ENCODE measurements at places on chromosomes 1 and 21.

- no peak for DNase-seq
These were observed 80.3 kb downstream of the SCMH1 start for GRCh38 chr1:41161846-41162245.

- DNase-seq, result no peak
These were observed 15.4 kb upstream of the COA6 start for GRCh38 chr1:234357831-234358230.

DNA sequence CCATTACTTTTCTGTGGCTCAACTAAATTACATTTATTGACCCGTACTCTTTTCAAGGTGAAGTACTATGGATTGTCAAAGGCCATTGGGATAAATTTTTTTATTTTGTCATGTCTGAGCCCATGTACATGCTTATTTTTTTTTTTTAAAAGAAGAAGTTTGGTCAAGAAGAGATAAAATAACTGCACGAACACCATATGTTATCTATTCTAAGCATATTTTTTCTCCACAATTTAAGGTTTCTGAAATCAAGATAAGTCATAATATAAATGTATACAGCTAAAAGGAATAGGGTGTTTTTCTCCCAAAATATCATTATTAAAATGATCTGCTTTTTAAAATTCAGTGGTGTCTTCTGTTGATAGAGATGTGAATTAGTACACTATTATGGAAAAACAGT, 35.0 kb upstream of the SH2D1B start:
- no peak for DNase-seq

DNA sequence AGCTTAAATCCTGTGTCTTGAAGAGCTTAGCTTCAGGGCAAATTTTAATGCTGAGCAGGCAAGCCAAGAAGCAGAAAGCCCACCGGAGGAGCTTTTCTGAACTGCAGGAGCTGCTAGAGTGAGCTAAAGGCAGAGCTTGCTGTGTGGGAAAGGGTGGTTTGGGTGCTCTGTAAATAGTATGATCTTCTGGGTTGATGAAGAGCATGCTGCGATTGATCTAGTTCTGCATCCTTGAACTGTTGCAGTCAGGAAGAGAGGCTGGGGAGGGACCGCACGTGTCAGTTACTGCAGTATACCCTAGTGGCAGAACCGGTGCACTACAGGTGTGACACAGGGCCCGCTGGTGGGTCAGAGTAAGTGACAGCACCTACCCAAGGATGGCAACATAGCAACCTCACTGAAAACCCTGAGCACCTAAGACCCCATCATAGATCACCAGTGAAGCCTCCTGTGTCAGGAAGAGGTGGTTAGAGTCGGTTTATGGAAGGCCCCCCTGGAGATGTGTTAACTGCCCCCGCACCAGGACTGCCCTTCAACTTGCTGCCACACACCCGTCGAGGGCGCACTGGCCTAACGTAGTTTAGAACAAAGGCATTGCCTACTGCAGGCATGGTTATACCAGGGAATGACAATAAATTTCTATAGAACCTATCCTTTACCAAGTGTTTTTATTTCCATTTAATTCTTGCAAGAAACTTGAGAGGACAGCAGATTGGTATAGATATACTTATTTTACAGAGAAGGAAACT, 146.0 kb upstream of the KIAA0040 start:
- peak; percentile 53 for DNase-seq

DNA sequence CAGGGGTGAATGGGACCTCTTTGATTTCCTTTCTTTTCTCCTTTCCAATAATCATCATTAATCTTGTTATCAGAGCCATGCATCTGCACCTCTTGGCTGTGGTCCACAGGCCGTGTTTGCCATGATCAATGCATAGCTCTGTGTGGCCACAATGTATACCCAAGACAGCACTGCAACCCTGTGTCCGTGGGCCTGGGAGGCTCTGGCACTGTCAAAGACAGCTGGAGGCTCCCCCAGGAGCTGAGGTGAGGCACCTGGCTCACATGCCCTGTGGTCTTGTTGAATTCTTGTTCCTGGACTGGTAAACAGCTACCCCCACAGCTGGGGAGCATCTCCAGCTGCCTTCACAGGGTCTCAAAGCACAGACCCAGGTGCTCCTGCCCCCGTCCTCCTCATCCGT, 67.2 kb upstream of the SELENON start:
- DNase-seq, result no peak

- DNase-seq, result no peak
These were observed 12.9 kb downstream of the OR2T6 start for GRCh38 chr1:248388426-248388825.

DNA sequence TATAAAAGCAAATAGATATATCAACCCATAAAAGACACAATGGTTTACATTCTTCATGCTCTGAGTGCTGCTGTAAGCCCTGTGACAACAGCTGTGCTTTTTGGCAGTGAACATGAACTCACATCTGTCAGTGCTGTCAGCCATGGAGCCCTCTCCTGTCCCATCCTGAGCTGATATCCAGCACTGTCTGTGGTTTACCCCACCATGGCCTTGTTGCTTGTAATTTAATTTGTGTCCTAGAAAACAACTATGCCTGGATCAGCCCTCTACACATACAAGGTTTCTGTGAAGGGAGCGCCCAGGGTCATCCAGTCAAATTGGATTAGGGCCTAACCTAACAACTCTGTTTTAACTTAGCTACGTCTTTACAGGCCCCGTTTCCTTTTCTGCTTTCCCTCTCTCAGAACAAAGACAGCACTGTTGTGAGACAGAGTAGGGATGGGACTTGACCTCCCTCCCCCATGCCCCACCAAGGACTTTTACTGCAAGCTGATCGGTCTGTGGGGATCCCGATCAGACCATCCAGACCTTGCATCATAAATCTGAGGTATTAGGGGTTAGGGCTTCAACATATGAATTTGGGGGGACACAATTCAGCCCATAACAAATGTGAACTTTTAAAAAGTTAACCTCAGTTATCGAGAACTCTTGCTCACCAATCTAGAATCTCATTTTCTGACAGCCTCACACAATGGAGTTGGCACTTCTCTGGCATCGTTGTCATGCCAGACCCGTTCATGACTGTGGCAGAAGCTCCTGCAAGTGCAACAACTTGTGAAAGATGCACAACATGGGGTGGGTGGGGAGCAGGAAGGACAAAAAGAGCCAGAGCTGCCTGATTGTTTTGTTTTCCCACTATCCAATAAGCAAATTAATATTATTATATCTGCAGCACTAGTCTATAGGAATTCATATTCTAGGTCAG, 16.4 kb upstream of the SLC44A3 start:
- no peak for DNase-seq

GRCh38 chr1:67785847-67786753, 47.2 kb downstream of the GNG12 start:
- no peak for DNase-seq

DNA sequence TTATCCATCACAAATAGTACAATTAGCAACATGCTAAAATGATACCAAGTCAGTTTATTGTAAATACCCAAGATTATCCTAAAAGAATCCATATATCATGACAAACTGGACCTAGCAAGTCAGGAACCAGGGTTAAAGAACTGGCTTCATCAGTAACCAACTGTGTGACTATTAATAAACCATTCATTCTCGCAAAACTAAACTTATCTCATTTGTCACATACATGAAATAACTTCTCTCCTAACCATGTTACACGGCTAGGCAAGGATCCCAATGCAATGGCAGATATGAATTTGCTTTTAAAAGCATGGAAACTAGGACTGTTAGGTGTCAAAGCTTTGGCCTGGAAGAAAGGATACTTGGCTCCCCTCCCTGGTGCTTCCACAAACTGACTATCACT, 29.4 kb downstream of the CYP2J2 start:
- DNase-seq, result no peak

DNA sequence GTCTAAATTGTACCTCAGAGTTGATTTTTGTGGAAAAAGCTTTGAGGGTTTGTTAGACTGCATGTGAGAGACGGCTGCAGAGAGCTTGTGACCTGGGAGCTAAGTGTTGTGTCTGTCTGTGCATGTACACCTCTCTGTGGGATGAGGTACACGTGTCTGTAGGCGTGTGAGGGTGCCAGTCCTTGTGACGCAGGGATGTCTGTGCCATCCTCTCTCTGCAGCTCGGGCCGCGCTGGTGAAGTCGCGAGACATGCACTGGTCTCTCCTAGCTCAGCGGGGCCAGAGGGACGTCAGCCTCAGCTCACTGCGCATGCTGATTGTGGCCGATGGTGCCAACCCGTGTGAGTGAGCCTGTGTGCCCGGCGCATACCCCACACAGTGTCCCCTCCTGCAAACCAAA, 66.6 kb downstream of the S100B start:
- no peak for DNase-seq

DNA sequence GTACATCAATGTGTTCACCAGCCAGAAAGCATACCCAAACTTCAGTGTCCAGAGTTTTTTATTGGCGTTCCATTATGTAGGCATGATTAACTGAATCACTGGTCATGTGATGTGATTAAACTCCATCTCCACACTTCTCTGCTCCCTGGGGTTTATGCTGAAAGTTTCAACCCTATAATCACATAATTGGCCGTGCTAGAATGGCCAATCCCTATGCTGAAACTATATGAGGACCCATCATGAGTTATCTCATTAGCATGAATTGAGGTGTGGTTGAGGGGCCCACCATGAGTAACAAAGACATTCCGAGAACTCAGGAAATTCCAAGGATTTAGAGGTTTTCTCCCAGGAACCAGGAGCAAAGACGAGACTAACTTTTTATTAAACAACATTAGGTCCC, 31.8 kb upstream of the FBXO28 start:
- DNase-seq, result no peak

GRCh38 chr1:151966061-151966460, 27.6 kb downstream of the S100A10 start:
- no peak for DNase-seq

DNA sequence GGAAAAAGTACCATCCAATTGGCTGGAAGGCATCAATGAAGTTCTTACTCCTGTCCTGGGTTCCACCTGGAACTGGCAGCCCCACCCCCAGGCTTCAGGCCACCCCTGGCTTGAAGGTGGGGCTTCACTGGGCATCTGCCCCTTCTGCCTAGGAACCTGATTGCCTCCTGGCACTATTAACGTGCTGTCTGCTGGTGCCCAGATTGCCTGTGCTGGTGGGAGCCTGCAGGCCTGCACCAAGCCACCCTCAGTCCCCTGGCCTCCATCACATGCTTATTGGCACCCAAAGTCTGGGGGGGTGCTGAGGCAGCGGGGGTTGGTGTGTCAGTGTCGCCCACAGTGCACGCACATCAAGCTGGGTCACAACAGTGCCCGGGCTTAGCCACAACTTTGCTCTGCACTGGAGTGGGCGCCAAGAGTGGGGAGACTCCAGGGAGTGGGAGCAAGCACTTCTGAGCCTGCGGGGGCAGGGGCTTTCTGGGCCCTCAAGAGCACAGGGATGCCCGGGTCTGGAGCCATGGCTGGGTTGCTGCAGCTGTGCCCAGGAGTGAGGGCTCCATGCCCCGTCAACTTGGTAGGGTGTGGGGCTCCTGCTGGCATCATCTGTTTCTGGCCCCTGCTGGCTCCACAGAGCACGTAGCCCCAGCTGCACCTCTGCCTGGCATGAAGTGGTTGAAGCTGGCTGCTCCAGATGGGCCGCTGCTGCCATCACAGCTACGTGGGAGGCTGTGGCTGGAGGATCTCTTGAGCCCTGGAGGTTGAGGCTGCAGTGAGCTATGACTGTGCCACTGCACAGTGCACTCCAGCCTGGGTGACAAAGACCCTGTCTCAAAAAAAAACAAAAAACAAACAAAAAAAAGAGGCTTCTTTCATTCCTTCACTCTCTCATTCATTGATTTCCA, 4.1 kb upstream of the LSM10 start:
- DNase-seq, result no peak

DNA sequence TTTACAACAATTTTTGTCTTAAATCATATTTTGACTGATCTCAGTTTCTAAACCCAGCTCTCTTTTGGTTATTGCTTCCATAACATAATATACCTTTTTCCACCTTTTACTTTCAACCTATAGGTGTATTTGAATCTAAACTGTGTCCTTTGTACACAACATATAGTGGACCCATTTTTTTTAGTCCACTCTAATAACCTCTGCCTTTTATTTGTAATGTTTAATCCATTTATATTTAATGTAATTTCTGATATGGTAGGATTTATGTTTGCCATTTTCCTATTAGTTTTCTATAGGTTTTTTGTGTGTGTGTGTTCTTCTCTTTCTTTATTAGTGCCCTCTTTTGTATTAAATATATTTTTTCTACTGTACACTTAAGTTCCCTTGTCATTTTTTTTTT, 22.4 kb upstream of the SLAMF1 start:
- no peak for DNase-seq

- DNase-seq, result no peak
These were observed 33.4 kb downstream of the TLR5 start for GRCh38 chr1:223109581-223110026.

- DNase-seq, result no peak
These were observed 4.9 kb downstream of the RD3 start for GRCh38 chr1:211487082-211487481.

DNA sequence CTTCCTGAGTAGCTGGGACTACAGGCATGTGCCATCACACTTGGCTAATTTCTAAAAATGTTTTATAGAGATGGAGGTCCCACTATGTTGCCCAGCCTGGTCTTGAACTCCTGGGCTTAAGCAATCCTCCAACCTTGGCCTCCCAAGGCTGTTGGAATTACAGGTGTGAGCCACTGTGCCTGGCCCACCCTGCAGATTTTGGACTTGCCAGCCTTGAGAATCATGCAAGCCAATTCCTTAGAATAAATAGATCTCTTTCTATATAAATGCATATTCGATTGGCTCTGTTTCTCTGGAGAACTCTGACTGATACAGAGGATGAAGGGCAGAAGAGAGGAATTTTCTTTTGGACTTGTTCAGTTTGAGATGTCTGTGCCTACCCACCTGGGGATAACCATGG, 6.7 kb downstream of the CLDN14 start:
- no peak for DNase-seq

- no peak for DNase-seq
These were observed 14.5 kb downstream of the OLFML3 start for GRCh38 chr1:113993766-113994165.

DNA sequence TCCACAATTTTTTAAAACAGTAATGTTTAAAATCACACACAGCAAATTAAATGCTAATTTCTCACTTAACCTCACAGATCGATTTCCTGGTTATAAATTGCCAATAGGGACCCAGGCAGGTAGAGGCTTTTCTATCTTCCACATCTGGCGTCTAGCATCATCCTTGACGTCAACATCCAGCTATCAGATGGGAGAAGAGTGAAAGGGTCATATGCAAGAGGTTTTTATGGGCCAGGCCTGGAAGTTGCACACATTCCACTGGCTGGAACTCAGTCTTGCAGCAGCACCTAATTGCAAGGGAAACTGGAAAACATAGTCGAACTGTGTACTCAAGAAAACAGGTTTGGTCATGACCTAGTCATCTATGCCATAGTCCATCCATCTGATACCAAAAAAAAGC, 6.0 kb upstream of the EEIG2 start:
- no peak for DNase-seq

All from stimulated activated CD4-positive, alpha-beta T cell treated with anti-CD3 and anti-CD28 coated beads, Interleukin-1b, Interleukin-23, amount 100 ng/mL, for 4 hours (primary cell).